SJCRH30 (cell line): ENCODE measurements at places on chromosomes 5 and 9. TPM values are rescaled to one million over a fixed set of nuclear protein-coding genes. Genes with fewer than 3 reads are reported as not detected.

DNA sequence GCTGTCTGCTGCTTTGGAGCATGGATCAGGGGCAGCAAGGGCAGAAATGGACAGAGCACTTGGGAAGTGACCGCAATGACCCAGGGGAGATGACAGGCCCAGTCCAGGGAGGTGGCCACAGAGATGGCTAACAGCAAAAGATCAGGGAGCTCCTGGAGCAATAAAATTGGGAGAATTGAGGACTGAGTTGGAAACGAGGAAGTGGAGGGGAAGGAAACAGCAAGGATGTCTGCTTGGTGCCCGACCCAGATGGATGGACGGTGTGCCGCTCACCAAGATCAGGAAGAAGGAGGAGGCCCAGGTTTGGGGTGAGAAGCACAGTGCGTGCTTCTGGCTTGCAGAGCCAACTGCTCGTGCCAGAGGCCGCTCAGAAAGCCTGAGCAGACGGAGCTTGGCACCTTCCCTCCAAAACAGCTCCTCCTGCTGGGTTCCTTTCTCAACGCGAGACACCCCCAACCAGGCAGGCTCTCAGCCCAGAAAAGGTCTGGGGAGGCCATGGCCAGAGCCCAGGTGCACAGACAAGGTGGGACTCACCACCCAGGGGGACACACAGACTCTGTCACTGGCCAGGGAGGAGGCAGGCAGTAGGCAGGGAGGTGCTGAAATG, 1.7 kb upstream of the SLC34A1 start:
- DNase-seq: no peak

DNA sequence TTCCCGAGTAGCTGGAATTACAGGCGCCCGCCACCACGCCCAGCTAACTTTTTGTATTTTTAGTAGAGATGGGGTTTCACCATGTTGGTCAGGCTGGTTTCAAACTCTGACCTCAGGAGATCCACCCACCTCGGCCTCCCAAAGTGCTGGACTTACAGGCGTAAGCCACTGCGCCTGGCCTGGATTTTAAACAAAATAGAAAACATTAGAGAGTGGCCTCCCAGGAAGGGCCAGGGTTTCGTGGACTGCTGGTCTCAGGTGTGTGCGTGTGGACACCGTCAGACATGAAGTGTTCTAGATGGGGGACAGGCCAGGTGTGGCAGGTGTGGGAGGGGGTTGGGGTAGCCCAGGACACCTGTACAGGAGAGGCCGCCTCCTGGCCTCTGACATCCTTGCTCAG, 7.0 kb upstream of the GBGT1 start:
- no peak for DNase-seq

- DNase-seq: peak; percentile 21
These were observed 254.8 kb downstream of the CDK5RAP2 start for GRCh38 chr9:120324996-120325642.

GRCh38 chr5:123454259-123454911, 31.2 kb upstream of the CEP120 start:
- DNase-seq: no peak

GRCh38 chr5:128579639-128580038, 41.6 kb upstream of the FBN2 start:
- no peak for DNase-seq

The FGFR4 gene
- total RNA-seq: 563 and 588 TPM in 2 replicates

The TAL2 gene
- not detected in 2 replicates for total RNA-seq

GRCh38 chr5:124061068-124061430, 549.1 kb downstream of the CSNK1G3 start:
- no peak for DNase-seq

DNA sequence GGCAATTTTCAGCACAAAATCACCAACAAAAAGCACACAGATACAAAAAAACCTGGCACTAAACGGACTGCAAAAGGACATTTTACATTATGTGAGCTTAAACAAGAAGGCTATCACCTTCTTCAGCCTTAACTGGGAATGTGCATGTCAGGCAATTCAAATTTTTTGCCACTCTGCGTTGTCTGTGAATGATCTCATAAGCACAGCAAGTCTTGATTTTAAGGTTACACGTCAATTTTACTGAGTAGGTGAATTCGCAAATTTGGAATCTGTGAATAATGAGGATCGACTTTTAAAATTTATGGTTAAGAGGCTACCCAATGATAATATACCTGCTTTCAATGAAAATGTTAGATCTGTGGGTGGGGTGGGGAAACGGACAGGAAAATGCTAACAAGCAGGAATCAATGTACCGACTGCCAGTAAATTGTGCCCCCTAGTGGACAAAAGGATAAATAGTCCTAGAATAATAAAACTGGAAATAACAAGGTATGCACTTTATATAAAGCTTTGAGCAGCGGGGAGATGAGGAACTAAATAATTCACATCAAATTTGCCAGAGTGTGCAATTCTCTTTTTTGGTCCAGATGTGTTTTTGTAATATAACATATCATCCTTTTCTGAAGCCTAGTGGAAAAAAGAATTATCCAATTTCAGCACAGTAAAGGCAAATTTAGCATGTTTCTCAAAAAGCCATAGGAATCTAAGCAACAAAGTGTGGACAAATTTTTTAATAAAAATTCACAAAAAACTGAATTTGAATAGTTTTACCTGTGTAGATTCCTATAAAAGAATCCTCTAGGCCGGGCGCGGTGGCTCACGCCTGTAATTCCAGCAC, 20.5 kb downstream of the EQTN start:
- peak; percentile 71 for DNase-seq

The TOR4A gene
- 4.0 and 4.4 TPM in 2 replicates for total RNA-seq

The BARHL1 gene
- not detected in 2 replicates for total RNA-seq
